Activated CD4-positive, alpha-beta T cell treated with anti-CD3 and anti-CD28 coated beads, Interleukin-2, Interleukin-6, amounts not matched to agents 100 ng/mL and 50 ng/mL, durations not matched to agents 16 hours and 8 hours (primary cell): ENCODE measurements at places on chromosomes 2 and 18.

- no peak for DNase-seq
Observed at GRCh38 chr2:162885281-162886070, 46.9 kb upstream of the KCNH7 start.

DNA sequence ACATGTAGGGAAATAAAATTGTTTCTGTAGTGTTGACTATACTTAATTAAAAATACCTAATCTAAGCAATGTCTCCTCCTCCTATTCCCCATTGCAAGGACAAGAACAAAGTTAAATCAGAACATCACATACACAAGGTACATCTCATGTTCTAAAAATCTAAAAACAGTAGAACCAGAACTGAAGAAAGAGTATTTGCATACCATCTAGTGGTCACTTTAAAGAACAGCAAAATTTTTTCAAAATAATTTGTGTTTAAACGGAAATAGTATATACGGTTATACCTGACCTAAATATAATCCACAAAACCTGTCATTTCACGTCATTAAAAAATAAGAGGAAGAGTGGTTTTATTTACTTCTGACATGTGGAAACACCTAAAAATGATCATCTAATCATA, 294.3 kb upstream of the KCNH7 start:
- DNase-seq, result no peak

DNA sequence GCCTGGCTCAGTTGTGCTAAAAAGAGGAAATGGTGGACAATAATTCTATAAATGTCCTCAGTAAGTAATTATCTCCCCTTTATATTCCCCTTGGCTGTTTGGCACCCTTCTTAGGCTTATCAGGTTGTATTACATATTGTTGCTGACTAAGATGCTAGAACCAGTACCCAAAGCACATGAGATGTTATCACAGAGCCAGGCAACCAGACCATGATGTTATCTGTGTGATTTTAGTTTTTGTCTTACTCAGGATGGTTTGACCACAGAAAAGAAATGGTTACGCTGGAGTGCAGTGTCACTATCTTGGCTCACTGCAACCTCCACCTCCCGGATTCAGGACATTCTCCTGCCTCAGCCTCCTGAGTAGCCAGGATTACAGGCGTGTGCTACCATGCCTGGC, 15.2 kb downstream of the R3HDM1 start:
- DNase-seq, result peak; percentile 68

DNA sequence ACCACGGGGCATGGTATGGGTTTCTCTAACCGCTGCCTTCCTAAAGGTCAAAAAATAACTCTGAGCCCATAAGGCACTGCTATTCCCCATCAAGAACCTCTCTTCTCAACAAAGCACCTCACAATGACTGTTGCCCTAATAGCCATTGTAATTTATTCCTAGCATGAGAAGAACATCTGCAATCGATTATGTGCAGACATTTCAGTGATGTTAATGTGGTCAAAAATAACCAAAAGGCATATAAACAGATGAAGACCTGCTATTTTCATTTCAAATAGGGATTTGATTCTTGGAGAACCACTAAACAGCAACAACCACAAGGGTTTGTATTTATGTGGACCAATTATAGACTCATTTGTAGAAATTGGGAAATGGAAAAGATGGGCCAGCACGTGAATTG, 356.6 kb downstream of the FBXO15 start:
- DNase-seq, result no peak

- DNase-seq, result no peak
Observed at GRCh38 chr2:189393440-189394111, 47.7 kb upstream of the WDR75 start.

DNA sequence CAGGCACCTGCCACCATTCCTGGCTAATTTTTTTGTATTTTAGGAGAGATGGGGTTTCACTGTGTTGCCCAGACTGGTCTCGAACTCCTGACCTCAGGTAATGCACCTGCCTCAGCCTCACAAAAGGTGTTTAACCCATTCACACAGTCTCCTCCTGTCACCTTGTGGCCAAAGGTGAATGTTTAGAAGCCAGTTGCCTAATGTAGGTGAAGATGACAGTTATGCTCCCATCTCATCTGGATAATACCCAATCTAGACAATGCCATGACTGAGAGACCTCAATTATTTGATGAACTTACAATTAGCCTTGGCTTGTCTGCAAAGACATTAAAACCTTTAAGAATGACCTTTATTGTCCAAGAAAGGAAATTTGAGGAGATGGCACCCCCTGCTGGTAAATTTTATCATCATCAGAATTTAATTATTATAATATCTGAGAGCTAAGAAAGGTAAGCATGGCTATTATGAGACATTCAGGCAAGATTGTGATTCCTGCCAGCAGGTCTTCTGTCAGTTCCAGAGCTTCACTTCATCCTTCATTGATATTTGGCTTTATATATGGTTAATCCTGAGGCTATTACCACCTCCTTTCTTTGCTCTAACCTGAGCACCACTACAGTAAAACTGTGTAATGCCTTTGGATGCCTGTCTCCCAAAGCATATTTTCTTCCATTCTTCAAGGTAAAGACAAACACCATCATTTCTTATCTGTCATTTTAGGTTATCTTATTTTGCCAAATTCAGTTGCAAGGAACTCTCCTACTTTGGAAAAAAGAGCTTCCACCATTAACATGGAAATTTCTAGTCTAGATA, 117.6 kb downstream of the FAM124B start:
- DNase-seq, result peak; percentile 47

DNA sequence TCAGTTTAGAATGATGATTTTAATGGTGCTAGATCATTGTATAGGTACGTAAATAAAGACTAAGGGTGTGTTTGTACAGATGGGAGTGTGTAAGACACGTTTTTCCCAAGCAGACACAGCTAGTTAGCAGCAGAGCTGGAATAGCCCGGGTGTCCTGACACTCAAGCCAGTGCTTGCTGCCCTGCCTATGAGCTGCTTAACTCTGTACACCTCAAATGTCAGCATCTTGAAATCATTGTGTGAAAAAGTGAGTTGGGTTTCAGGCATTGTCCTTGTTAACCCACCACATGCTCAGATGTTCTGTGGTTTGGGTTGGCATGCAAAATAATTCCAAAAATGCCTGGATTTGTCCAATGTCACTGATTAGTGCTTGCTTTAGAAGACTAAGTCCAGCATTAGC, 13.0 kb upstream of the TET3 start:
- no peak for DNase-seq

DNA sequence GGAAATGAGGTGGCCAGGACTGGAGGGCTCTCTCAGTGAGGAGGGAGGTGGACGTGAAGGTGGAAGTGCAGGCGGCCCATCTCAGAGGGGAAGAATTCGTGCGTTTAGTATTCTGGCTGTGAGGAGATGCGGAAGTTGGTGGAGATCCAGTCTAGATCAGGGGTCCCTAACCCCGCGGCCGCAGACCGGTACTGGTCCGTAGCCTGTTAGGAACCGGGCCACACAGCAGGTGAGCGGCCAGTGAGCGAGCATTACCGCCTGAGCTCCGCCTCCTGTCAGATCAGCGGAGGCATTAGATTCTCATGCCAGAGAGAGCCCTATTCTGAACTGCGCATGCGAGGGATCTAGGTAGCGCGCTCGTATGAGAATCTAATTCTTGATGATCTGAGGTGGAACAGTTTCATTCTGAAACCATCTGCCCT, 1.6 kb upstream of the FHOD3 start:
- DNase-seq, result no peak

- DNase-seq, result no peak
Observed at GRCh38 chr2:128306081-128306930, 12.4 kb downstream of the HS6ST1 start.

DNA sequence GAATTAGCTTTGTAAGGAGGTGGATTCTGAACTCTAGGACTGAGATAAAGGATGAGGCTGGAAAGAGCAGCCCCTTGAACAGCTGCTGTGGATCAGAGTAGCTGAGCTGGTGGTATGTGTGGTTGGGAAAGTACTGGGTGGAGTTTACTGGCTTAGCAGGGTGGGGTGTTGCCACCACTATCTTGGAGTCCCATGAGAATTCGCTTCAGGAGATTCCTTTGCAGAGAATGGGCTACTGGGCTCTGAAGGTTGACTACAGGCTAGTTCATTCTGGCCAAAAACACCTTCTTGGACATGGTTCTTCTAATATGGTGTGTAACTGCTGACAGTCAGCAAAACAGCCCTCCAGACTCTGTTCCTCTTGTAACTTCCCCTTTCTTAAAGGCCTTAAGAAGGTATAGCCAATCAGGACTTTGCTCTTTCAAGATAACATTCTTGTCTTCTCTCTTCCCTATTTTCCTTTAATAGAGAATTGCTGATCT, 52.7 kb downstream of the TET3 start:
- DNase-seq, result no peak

- DNase-seq, result no peak
Observed at GRCh38 chr2:18721038-18721922, 131.9 kb upstream of the NT5C1B start.

DNA sequence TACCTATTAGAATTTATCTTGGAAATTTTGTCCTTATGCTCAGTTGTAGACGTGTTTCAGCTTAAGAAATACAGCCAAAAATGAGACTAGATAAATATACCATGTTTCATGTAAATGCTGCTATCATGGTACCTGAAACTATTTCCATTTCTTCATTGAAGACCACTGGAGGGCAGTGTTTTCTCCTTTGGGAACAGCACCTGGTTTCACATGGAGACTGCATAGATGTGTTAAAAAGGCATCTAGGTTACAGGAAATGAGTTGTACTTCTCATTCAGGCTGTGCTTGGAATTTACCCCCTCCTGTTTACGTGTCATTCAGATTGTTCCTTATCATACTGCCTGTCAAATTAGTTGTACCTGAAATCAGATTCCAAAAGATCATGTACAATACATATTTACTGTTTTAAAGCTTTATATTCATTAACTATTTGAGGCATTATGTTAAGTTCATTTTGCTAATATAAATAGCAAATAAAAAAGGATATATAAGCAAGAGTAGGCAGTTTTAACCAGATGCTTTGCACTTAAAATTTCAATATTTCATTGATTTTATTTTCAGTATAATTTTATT, 57.3 kb upstream of the PSMD14 start:
- DNase-seq, result peak; percentile 47

DNA sequence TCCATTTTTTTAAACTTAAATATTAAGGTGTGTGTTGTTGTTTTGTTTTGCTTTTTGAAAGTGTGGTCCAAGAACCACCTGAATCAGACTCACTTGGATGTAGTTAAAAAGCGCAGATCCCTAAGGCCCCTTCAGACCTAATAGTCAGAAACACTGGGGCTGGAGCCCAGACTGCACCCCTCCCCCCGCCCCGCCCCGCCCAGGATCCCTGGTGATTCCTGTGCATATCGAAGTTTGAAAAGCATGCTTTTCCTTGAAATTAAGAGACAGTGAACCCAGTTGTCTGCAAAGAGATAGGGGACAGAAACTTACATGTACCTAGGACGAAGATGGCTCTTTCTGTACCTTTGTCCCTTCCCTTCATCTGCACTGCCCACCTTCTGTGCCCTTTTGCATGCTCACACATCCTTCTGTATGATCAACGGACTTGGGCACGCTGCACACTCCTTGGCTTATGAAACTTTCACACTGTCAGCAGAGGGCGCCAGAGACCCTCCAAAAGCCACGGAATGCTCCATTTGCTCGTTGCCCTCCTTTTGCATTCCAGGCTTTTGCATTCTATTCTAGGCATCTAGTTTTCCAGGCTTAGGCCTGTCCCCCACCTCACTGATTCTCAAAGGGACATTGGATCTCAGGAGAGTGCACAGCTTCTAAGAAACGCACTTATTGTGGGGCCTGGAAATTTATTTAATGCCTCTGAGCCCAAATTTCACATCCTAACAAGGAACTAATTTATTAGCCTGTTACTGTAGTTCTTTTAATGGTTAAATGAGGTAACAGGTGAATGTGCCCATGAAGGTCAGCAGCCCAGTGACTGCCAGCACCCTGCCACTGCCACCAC, 32.8 kb upstream of the SLC14A1 start:
- peak; percentile 79 for DNase-seq

DNA sequence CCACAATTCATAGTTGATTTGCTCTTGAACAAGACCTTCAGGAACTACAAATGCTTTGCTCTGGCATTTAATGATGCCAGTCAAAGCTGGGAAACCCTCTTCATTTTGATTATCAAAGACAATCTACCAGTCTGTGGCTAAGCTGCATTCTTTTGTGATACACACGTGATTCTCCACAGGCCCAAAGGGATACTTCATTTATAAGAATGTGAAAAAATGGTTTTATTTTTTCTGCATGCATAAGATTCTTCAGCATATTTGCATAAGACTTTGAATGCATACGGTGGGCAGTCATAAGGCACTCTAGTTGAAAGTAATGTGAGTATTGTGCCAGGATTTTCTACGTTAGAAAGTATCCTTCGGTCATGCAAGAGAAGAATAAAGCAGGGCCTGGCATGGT, 33.0 kb upstream of the ARL5A start:
- DNase-seq, result no peak

DNA sequence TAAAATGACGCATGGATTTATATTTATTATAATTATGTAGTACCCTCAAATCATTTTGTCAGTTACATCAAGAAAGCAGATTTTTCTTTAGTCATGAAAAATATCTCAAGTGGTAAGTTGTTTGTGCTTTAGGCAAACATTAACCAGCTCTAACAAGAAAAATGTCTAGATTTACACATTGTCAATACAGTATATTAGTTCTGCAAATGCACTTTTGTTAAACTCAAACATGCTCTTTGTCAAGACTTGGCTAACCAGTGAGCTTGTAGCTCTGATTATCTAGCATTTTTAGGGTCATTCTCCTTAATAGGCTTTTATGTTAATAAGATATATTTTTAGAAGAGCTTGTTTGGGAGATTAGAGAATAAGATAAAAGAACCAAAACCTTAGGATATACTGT, 32.7 kb downstream of the SCRN3 start:
- no peak for DNase-seq

GRCh38 chr18:29060349-29060748, 883.4 kb upstream of the CDH2 start:
- no peak for DNase-seq

- no peak for DNase-seq
Observed at GRCh38 chr2:70991142-70991541, 3.5 kb downstream of the TEX261 start.

GRCh38 chr2:197147942-197148341, 162.6 kb downstream of the ANKRD44 start:
- DNase-seq, result no peak

GRCh38 chr18:52008736-52009135, 331.3 kb upstream of the DCC start:
- DNase-seq, result no peak

DNA sequence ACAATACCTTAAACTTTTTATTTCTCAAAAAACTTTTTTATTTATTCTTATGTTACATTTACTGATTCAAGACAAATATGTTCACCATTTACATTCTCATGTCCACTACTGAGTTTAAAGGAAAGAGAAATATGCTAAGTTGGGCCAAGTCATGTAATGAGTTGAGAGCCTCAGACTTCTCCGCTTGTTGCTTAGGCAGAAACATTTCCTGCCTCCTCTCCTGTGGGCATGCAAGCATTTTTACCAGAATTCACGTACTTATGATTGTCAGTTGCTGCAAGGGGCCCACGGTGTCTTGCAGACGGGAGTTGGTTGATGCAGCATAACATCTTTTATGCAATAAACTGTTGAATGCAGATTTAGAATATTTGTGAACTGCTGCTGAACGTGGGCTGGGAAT, 51.8 kb downstream of the MYO1B start:
- no peak for DNase-seq
